ENCODE measurements at places on chromosomes 4 and X.
A peak's percentile ranks its signal among the peaks of the same experiment; 100 is the strongest.

- H3K4me3 ChIP-seq, result no peak overlapping the region
- no peaks in the 10 kb centered on the region for H3K36me3 ChIP-seq
- no peaks in the 10 kb centered on the region for H3K4me1 ChIP-seq
- no peak overlapping the region for H3K27ac ChIP-seq
These were observed 18.7 kb downstream of the DIAPH2 start for GRCh38 chrX:96703379-96703778.

GRCh38 chr4:54233697-54234496 lies 4.8 kb downstream of the PDGFRA start:
- H3K4me1 ChIP-seq, result peaks cover 7% of the 10 kb centered on the region
- no peak overlapping the region for H3K27ac ChIP-seq
- H3K36me3 ChIP-seq, result no peaks in the 10 kb centered on the region
- peak; percentile 53 for DNase-seq
- H3K27me3 ChIP-seq, result no peaks in the 10 kb centered on the region

DNA sequence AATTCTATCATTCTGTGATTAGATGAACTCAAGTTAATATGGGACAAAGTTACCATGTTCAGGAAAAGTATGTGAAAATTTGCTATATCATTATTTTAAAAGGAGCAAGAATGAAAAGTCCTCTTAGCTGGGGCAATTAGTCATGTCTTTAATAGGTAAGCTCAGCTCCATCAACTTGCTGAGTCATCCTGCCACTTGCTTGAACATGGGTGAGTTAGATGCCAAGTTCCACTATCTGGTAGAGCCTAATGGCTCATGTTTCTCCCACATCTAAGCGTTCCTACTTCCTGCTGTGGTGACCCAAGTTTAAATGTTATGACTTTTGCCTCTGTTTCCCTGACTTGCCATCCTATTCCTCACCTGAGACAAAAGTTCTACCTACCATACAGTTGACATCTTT lies 276.8 kb downstream of the ZNF674 start:
- H3K4me1 ChIP-seq, result no peaks in the 10 kb centered on the region
- H3K27me3 ChIP-seq, result no peaks in the 10 kb centered on the region
- no peak overlapping the region for H3K27ac ChIP-seq
- no peak for DNase-seq

GRCh38 chr4:23382879-23383278 lies 507.0 kb downstream of the PPARGC1A start:
- no peak for DNase-seq
- no peaks in the 10 kb centered on the region for H3K4me1 ChIP-seq
- H3K4me3 ChIP-seq, result no peak overlapping the region
- H3K36me3 ChIP-seq, result no peaks in the 10 kb centered on the region

DNA sequence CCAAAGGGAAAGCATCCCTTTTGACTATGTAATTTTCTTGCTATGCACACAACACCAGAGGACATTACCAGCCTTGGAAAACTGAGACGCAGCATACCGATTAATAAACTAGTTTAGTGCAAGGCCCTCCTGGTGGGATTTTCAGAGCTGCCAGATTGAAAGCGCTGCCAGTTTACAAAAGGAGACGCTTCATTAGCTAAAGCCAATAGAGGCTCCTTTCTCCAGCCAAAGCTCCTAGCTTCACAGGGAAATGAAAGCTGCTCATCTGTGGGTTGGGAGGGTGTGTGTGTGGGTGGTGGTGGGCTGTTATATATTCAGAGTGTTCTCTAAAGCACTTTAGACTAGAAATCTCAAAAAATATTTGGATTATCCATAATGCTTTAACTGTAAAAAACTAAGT lies 32.4 kb downstream of the SPANXN4 start:
- no peak overlapping the region for H3K27ac ChIP-seq
- no peaks in the 10 kb centered on the region for H3K27me3 ChIP-seq

GRCh38 chr4:66640233-66640990 lies 904.9 kb downstream of the CENPC start:
- no peaks in the 10 kb centered on the region for H3K4me1 ChIP-seq
- no peak for DNase-seq
- H3K27me3 ChIP-seq, result no peaks in the 10 kb centered on the region
- H3K36me3 ChIP-seq, result no peaks in the 10 kb centered on the region

- peak; percentile 69 for DNase-seq
- peak overlapping the region; percentile 98 for H3K27ac ChIP-seq
- H3K27me3 ChIP-seq, result no peaks in the 10 kb centered on the region
- H3K4me3 ChIP-seq, result peak overlapping the region; percentile 86
- peaks cover 14% of the 10 kb centered on the region for H3K4me1 ChIP-seq
- no peaks in the 10 kb centered on the region for H3K36me3 ChIP-seq
These were observed 571 bp downstream of the CCNI start for GRCh38 chr4:77074981-77075855.

- H3K27me3 ChIP-seq, result no peaks in the 10 kb centered on the region
- H3K36me3 ChIP-seq, result no peaks in the 10 kb centered on the region
- no peak for DNase-seq
- H3K27ac ChIP-seq, result no peak overlapping the region
- no peaks in the 10 kb centered on the region for H3K4me1 ChIP-seq
- no peak overlapping the region for H3K4me3 ChIP-seq
These were observed 35.1 kb downstream of the ARHGAP24 start for GRCh38 chr4:85509882-85510631.

GRCh38 chr4:61442936-61443335 lies 242.8 kb downstream of the ADGRL3 start:
- H3K27ac ChIP-seq, result no peak overlapping the region
- H3K4me3 ChIP-seq, result no peak overlapping the region
- no peaks in the 10 kb centered on the region for H3K27me3 ChIP-seq

DNA sequence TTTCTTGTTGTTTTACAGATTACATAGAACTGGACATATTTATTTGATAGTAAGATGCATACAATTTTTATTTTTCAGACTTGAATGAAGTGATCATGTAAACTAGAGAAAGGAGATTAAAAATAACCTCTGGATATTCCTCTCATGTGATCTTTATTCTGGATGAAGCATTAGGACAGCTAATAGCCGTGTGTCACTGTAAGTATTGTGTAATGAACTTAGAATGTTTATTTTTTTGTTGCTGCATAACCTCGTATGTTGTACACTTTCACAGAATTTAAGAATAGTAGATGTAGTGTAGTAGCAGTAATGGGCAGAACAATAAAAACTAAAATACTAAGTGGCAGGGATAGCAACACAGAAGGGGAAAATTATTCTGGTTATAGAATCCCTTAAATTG lies 2094.5 kb upstream of the TENM3 start:
- H3K27ac ChIP-seq, result no peak overlapping the region
- no peaks in the 10 kb centered on the region for H3K36me3 ChIP-seq
- no peaks in the 10 kb centered on the region for H3K27me3 ChIP-seq
- no peaks in the 10 kb centered on the region for H3K4me1 ChIP-seq

DNA sequence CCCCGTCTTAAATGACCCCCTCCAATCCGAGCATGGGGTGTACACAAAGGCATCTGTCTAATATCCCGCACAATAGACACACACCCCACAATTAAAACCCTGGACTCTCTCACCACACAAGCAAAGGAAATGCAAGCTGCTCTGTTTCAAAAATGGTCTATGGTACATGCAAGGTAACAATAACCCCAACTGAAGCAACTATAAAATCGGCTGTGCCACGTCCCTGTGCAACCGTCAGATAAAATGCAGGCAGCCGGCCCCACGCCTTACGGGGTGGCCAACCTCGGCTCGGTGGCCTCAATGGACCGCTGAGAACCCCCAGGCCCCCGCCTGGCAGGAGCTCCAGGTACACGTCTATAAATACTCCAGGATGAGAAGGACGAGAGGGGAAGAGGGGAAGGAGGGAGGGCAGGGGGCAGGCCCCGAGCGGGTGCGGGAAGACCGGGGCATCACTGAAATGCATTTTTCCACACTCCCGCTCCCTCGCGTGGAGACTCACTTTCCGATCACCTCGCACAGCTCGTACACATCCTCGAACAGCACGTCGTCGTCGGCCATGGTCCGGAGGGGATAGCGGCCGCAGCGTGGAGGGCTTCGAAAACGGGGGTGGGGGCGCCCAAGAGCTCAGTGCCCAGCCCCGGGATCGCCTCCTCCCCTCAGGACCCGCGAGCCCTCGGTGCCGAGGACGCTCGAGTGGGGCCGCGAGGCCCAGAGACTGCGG lies 763 bp downstream of the CASK start:
- peak overlapping the region; percentile 70 for H3K27ac ChIP-seq
- peak; percentile 32 for DNase-seq
- no peaks in the 10 kb centered on the region for H3K36me3 ChIP-seq

- H3K27me3 ChIP-seq, result no peaks in the 10 kb centered on the region
- H3K4me3 ChIP-seq, result no peak overlapping the region
- H3K4me1 ChIP-seq, result no peaks in the 10 kb centered on the region
- DNase-seq, result no peak
These were observed 127.3 kb downstream of the NEK1 start for GRCh38 chr4:169485086-169485485.

DNA sequence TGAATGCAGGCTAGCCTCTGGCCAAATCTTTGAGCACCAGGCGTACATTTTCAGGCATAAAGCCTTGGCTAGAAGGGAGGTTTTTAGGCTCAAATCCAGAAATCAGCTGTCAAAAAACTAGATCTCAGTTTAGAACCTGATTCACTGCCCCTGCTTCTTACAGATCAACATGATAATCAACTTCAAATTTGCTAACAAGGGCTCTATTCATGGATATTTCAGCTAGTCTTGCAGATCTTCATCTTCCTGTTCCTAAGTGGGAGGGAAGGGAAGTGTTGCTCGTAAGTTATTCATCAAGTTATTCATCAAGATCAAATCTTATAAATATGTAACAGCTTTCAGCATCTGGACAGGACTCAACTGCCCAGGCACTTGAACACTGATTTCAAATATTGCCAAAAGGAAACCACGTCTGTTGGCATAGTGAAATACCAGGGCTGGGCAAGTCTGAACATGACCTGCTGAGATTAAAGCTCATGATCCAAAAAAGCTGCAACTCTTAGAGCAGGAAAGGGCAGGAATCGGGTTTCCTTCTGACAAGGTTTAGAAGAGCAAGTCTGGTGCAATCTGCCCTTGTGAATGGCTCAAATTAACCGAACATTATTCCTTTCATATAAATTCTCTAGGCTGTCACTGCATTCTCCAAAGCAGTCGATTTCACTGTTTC lies 200.3 kb downstream of the PDGFC start:
- H3K27me3 ChIP-seq, result no peaks in the 10 kb centered on the region
- no peak overlapping the region for H3K27ac ChIP-seq
- no peak overlapping the region for H3K4me3 ChIP-seq
- no peaks in the 10 kb centered on the region for H3K36me3 ChIP-seq
- H3K4me1 ChIP-seq, result no peaks in the 10 kb centered on the region

DNA sequence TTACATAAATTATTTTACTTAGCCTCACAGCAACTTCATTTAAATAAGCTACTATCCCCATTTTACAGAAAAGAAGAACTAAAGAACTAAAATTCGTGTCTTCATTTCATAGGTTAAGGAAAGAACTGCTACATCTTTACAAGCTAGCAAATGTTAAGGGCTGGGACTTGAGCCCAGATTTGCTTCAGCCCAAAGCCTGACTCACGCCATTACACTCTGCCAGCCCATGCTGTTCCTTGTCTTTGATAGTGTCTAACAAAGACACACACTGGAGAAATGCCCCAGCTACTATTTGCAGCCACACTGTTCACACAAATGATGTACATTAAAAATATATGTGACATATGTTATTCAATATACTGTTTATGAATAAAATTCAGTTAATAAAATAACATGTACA lies 29.0 kb upstream of the ERVMER34-1 start:
- no peak overlapping the region for H3K27ac ChIP-seq
- H3K36me3 ChIP-seq, result no peaks in the 10 kb centered on the region
- H3K27me3 ChIP-seq, result no peaks in the 10 kb centered on the region
- H3K4me3 ChIP-seq, result no peak overlapping the region

DNA sequence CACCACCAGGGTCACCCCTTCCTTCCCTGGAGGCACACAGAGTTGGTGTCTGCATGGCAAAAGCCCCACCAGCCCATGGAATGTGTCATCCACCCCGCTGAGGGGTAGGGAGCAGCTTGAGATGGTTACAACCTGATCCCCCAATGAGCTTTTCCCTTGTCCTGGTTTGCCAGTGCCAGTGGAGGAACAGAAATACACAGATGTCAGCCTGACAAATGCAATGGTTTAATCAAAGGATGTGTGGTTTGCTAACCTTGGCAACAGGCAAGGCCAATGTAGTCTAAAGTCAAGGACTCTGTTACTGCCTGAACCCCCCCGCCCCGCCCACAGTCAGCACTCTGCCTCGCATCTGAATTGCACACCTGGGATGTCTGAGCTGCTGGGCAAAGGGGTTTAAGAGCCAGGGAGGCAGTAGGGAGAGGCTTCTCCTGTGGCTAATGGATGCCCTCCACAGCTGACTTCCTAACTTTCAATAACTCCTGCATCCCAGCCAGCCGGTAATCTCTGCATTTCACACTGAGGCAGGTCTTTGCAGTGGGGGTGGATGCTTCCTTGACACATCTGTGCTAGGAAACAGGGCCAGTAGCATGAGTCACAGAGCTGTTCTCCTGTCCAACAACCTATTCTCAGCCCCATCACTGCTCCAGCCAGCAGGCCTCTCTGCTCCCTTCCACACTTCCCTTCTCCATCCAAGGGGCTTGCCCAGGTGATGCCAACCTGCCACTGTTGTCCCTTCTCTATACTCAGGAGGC lies 137.5 kb downstream of the AMMECR1 start:
- DNase-seq, result no peak
- no peaks in the 10 kb centered on the region for H3K36me3 ChIP-seq
- H3K4me1 ChIP-seq, result no peaks in the 10 kb centered on the region

DNA sequence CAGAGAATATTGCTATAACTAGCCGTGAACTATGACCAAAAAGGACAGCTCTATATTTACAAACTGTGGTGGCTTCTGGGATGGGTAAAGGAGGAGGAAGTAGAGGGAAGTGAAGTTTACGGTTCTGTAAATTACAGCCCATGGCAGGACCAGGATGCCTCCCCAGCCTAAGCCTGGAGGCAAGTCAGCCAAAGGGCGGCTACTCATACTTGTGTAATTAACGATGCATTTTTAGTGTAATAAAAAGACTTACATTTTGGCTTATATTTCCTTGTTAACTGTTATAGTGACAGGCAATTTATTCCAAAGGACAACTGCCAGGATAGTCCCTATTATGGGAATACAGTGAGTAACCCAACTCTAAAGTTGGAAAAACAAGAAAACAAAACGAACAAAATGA lies 139.9 kb upstream of the OTUD4 start:
- no peaks in the 10 kb centered on the region for H3K27me3 ChIP-seq
- H3K27ac ChIP-seq, result no peak overlapping the region
- no peaks in the 10 kb centered on the region for H3K4me1 ChIP-seq
- no peaks in the 10 kb centered on the region for H3K36me3 ChIP-seq
- H3K4me3 ChIP-seq, result no peak overlapping the region

DNA sequence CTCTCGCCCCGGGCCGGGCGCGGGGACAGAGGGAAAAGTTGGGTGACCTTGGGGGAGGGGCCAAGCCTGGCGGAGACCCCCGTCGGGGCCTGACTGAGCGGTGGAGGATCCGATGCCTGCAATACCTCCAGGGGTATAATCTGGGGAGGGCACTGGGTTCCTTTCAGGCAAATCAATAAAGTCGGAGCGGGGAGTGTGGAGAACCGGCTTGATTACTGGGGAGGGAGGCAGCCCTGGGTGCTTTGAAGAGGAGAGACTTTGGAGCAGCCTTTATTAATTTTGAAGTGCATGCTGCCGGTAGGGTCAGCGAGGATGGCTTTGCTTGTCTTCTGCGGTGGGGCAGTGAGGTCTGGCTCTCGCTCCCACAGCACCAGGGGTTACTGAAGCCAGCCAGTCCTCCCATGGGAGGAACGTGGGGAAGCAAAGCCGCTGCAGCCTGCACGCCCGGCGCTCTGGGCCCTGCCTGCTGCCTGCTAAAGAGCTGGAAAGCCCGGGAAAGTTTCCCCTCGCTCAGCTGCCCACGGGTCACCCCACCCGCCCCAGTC lies 403 bp upstream of the LGI2 start:
- H3K27me3 ChIP-seq, result peaks cover 4% of the 10 kb centered on the region
- no peaks in the 10 kb centered on the region for H3K36me3 ChIP-seq
- no peaks in the 10 kb centered on the region for H3K4me1 ChIP-seq
- DNase-seq, result no peak
- H3K27ac ChIP-seq, result no peak overlapping the region

GRCh38 chr4:140925417-140925816 lies 169.2 kb upstream of the TBC1D9 start:
- no peaks in the 10 kb centered on the region for H3K27me3 ChIP-seq
- no peaks in the 10 kb centered on the region for H3K36me3 ChIP-seq
- no peak overlapping the region for H3K27ac ChIP-seq
